ENCODE measurements at places on chromosomes 1 and 21.

DNA sequence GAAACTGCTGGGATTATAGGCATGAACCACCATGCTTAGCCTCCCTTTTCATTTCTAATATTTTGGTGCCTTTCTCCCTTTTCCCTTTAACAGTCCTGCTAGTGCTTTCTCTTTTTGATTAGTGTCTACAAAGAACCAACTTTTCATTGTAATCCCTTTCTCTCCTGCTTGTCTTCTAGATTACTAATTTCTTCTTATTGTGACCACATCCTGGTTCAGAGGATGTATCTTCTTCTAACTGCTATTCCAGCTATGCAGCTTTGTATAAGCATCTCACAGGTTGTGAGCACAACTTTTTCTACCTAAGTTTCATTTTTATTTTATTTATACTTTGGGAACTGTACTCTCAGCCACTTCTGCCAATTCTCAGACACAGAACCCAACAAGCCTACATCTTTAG lies 14.7 kb downstream of the ZNF648 start:
- DNase-seq, result no peak

GRCh38 chr1:235998812-235999211 lies 66.1 kb downstream of the NID1 start:
- no peak for DNase-seq

- DNase-seq, result no peak
These were observed 44.1 kb upstream of the C1orf105 start for GRCh38 chr1:172376431-172376830.

- DNase-seq, result no peak
These were observed 141.3 kb downstream of the TNR start for GRCh38 chr1:175602026-175602585.

GRCh38 chr1:6424619-6425593 lies at the start of gene ESPN:
TSS of gene ESPN (plus strand) at chr1:6424776. CDS start at chr1:6424956, 180 bp downstream.
- no peak for DNase-seq
